ENCODE measurements at places on chromosomes 2 and 18. TPM values are rescaled to one million over a fixed set of nuclear protein-coding genes. Genes with fewer than 3 reads are reported as not detected.

DNA sequence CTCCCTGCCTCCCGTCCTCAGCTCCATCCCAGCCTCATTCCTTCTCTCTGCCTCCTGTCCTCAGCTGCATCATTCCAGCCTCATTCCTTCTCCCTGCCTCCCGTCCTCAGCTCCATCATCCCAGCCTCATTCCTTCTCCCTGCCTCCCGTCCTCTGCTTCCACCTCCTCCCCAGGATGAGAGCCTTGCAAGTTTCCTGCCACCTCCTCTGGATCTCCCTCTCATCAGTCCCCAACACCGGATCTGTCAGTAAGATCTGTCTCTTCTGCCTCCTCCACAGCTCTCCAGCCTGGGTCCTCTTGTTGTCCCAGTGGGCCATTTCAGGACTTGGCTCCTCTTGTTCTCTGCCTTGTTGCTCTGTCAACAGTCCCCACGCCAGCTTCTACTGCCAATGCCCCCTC is 130.9 kb downstream of the NDUFA10 start:
- no peak for DNase-seq
- H3K4me3 ChIP-seq: no peak overlapping the region
- no peaks in the 10 kb centered on the region for H3K4me1 ChIP-seq
- H3K27me3 ChIP-seq: peaks cover 4% of the 10 kb centered on the region

The GALNT5 gene
- polyA plus RNA-seq: 5.9 TPM

The RNF125 gene
- 0.88 TPM for polyA plus RNA-seq

DNA sequence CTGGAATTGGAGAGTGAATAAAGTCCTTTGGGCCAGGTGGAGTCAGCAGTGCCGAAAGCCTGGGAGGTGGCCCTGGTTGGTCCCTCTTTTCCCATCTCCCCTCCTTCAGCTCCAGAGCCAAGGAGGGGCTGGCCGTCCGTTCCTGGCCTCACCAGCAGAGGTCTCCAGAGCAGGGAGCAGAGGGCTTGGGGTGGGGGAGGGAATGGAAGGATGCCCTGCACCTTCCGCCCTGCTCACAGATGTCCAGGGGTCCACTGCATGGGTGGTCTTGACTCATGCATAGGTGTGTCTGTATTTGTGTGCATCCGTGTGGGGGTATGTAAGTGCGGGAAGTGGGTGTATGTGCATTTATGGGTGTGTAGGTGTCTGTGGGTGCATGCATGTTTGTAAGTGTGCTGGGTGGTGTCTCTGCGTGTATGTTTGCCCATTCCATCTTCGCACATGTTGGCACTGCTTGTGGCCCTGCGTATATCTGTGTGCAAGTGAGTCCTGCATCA is 201.8 kb downstream of the ZFP36L2 start:
- peak; percentile 80 for DNase-seq
- no peak overlapping the region for H3K4me3 ChIP-seq
- peak overlapping the region; percentile 56 for H3K27ac ChIP-seq
- no peaks in the 10 kb centered on the region for H3K36me3 ChIP-seq
- H3K4me1 ChIP-seq: peaks cover 14% of the 10 kb centered on the region
- no peaks in the 10 kb centered on the region for H3K27me3 ChIP-seq

DNA sequence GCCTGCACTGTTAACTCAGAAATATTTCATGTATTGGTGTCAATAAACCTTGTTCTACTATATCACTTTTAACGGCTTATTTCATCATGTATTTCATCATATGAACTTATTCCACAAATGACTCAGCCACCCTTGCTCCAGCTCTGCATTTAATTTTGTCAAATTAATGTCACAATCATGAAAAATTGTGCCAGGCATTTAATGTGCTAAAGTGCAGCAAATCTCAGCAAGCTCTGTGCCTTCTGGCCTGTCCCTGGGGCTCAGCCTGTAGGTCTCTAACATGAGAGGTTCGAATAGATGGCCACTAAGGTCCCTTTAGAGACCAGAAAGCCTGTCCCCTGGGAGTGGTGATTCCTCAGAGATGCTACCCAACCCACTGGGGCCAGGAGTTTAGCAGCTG is 28.6 kb downstream of the BOD1L2 start:
- H3K4me1 ChIP-seq: no peaks in the 10 kb centered on the region
- H3K27me3 ChIP-seq: no peaks in the 10 kb centered on the region
- no peak overlapping the region for H3K27ac ChIP-seq
- DNase-seq: no peak
- H3K36me3 ChIP-seq: no peaks in the 10 kb centered on the region

- no peaks in the 10 kb centered on the region for H3K27me3 ChIP-seq
- no peaks in the 10 kb centered on the region for H3K36me3 ChIP-seq
- H3K27ac ChIP-seq: no peak overlapping the region
- H3K4me3 ChIP-seq: no peak overlapping the region
These were observed 43.1 kb upstream of the CWC22 start for GRCh38 chr2:180050246-180050645.

The ADAM23 gene
- polyA plus RNA-seq: 2.7 TPM

The INSIG2 gene
- polyA plus RNA-seq: 35.3 TPM

DNA sequence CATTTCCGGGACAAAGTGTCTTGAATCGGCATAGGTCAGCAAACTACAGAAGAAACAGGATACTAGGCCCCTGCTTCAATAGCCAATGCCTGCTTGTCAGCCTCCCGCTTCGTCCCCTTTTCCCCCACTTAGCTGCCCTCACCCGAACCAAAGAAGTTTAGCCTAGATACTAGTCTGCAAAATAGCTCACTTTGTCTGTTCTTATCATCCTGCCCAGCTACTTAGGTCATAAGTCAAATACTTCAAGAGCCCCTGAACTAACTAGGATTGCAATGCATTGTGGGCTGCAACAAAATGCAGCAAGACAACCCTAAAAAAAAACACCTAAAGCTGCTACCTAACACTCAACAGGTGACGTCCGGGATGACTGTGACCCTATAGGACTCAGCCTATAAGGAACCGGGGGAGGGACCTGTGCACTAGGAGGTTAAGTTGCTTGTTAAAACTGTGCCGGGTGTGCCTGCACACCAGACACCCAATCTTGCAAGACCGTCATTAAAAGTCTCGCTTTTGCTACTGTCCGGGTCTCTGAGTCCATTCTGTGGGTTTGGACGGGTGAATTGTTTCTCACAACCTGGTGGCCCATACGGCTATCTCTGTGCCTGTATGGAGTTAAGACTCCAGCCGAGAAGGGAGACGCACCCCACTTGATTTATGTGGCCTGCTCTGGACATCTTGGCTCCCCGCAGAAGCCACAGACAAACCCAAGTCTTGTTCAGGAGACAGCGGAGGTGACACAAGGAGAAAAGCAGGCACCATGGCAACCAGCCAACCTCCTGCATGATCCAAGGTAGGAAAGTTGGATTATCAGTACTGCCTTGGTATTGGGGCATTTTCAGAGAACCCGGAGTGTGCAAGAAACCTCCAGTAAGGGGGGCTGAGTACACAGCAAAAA is 105.9 kb downstream of the HIBCH start:
- no peaks in the 10 kb centered on the region for H3K36me3 ChIP-seq
- DNase-seq: no peak
- no peak overlapping the region for H3K4me3 ChIP-seq
- no peaks in the 10 kb centered on the region for H3K4me1 ChIP-seq
- H3K27ac ChIP-seq: no peak overlapping the region

- no peak for DNase-seq
- H3K27me3 ChIP-seq: no peaks in the 10 kb centered on the region
- H3K36me3 ChIP-seq: no peaks in the 10 kb centered on the region
- H3K4me1 ChIP-seq: no peaks in the 10 kb centered on the region
- H3K27ac ChIP-seq: no peak overlapping the region
These were observed 52.8 kb downstream of the ADNP2 start for GRCh38 chr18:80161781-80162417.

GRCh38 chr2:2731816-2732284 is 400.8 kb upstream of the MYT1L start:
- no peaks in the 10 kb centered on the region for H3K4me1 ChIP-seq
- no peak overlapping the region for H3K4me3 ChIP-seq
- H3K36me3 ChIP-seq: no peaks in the 10 kb centered on the region
- no peaks in the 10 kb centered on the region for H3K27me3 ChIP-seq
- no peak overlapping the region for H3K27ac ChIP-seq

DNA sequence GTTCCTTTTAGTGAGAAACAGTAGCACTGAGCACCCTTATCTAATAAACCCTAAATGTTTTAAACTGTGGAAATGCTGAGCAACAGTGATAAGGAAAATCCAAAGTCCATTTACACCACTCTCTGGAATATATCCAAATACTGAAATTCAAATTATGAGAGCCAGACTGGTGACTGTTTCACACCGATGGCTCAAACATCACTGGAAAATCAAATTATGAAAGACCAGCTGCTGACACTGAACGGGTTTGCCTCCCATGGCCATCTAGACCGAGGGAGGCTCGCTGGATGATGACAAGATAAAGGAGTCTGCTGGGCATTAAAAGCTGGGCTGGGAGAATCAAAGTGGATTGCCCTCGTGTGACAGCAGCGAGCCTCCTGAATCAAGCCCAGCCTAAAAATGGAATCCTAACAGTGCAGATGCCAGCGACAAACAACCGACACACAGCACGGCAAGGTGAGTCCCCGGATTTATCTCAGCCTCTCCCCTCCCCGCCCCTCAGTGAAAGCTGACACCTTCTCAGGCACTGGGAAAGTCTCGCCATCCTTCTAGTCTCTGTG is 30.3 kb downstream of the SERPINE2 start:
- H3K27me3 ChIP-seq: no peaks in the 10 kb centered on the region
- H3K27ac ChIP-seq: peak overlapping the region; percentile 61
- no peak overlapping the region for H3K4me3 ChIP-seq
- H3K4me1 ChIP-seq: peaks cover 9% of the 10 kb centered on the region
- H3K36me3 ChIP-seq: no peaks in the 10 kb centered on the region
- peak; percentile 37 for DNase-seq

DNA sequence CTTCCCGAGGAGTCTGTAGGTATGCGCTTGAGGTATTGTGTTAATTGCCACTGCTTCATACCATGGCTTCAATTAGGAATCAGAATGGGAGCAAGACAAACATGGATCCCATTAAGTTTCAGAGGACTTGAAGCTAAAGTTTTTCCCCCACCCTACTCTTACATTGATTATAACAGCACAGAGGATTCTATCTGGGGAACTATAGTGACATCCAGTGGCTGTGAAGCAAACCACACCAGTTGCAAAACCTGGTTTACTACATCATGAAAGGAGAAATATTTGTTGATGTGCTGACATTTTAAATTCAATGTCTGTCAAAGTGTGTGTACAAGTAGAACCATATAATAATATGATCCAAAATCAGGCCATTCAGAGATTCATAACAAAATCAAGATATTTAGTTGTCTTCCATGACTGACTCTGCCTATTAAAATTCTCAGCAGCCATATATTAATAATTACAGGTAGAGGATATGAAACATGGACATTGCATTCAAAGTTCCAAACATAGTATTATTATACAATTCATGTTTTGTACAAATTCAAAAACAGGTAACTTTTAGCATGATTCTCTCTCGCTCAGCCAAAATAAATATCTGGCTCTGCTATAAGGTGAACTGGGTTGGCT is 82.9 kb downstream of the GRB14 start:
- no peak overlapping the region for H3K27ac ChIP-seq
- H3K4me3 ChIP-seq: no peak overlapping the region
- H3K36me3 ChIP-seq: no peaks in the 10 kb centered on the region
- H3K4me1 ChIP-seq: no peaks in the 10 kb centered on the region
- DNase-seq: peak; percentile 56

The CYP27A1 gene
- polyA plus RNA-seq: 44.8 TPM

The CCDC121 gene
- 5.4 TPM for polyA plus RNA-seq

Measured in hepatocyte (in vitro differentiated cells).